ENCODE measurements at places on chromosomes 2 and 18. TPM values are rescaled to one million over a fixed set of nuclear protein-coding genes. Genes with fewer than 3 reads are reported as not detected.

Gene SLC39A6
- 123 TPM for polyA plus RNA-seq

Gene CMPK2
- polyA plus RNA-seq = not detected

Gene PLB1
- polyA plus RNA-seq = 1.6 TPM

Gene GPR45
- polyA plus RNA-seq = not detected

Gene NR4A2
- 1.0 TPM for polyA plus RNA-seq

Gene WDPCP
- 3.9 TPM for polyA plus RNA-seq

Gene GALR1
- not detected for polyA plus RNA-seq

DNA sequence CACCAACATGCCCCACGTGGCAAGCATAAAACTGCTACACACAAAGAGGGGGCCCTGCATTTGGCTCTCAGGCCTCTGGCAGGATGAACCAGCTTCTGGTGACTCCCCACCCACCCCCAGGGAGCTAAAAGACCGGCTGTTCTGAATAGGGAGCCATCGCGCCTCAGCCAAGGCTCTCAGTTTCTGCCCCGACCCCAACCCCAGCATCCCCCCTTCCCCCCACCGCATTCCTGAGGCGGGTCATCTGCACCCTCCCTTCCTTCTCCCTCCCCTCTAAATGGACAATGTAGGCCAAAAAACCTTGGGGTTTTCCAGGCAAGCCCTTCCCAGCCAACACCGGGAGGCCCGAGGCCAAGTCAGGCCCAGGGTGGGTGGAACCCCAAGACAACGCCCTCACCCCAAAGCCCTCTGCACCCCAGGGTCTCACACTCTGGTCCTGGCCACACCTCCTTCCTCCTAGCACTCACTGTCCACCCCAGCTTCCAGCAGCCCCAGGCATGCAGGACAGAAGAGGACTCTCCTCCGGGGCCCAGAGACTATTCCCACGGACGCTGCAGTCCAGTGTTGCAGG is 5.7 kb downstream of the CYP26B1 start:
- no peak for DNase-seq

DNA sequence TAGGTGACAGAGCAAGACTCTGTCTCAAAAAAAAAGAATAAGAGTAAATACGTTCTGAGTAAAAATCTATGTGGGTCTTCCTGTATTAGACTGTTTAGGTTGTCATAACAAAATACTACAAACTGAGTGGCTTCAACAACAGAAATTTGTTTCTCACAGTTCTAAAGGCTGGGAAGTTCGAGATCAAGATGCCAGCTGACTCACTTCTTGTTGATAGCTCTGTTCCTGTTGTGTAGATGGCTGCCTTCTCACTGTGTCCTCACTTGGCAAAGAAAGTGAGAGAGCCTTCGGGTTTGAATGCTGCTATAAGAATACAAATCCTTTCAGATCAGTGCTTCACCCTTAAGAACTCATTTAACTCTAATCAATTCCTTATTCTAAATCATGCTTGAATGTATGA is 430.0 kb upstream of the VWC2L start:
- no peak for DNase-seq

DNA sequence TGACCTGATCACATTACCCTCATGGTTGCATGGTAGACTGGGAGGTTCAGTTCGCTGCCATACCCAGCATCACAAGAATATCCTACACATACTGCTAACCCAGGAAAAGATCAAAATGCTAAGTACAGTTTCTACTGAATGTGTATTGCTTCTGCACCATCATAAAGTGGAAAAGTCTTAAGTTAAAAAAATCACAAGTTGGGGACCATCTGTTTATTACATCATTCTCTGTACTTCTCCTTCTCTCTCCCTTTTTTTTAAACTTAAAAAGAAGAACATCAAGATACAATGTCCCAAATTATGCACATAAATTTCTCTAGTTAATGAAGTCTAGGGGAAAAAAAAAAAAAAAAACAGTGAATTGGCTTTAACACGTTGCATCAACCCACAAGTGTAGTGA is 43.3 kb downstream of the NBAS start:
- no peak for DNase-seq

DNA sequence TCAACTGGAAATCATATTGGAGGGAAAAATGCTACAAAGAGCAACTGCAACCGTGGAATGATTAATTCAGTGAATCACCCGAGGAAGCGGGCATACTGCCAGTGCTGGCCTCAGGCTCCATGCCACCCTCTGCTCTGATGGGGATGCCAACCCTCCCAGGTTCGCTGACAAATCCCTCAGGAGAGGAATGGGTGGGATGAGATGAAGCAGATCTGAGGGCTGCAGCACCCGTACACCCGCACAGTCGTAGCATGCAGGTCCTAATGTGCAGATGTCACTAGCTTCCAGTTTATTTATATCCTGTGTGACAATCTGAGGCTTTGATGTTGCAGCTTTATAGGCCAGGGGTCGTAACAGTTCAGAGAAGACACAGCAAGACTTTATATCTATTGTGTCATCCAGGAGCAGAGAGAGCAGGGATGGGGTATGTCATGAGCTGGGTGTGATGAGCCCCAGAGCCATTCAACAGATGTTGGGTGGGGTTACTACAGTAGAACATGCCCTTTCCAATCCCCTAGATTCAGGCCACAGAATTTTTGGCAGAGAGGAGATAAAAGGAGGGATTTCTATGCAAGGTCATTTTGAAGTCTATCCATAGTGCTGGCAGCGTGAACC is 44.6 kb downstream of the DPP4 start:
- DNase-seq = no peak

DNA sequence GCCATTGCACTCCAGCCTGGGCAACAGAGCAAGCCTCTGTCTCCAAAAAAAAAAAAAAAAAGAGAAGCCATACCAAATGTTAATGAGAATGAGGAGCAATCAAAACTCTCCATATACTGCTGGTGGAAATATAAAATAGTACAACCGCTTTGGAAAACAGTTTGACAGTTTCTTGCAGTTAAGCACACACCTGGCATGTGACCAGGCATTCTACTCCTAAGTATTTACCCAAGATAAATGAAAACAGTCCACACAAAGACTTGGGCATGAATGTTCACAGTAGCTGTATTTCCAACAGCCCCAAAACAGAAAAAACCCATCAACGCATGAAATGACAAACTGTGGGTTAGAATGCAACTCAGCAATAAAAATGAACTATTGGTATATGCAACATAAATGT is 76.0 kb upstream of the ST8SIA5 start:
- DNase-seq = no peak

- no peak for DNase-seq
Observed at GRCh38 chr18:24231773-24232735, 93.2 kb downstream of the CABYR start.

GRCh38 chr2:169694894-169695260 is 608 bp downstream of the PHOSPHO2 start:
- DNase-seq = no peak

- DNase-seq = no peak
Observed at GRCh38 chr2:143401861-143402260, 272.6 kb downstream of the ARHGAP15 start.

DNA sequence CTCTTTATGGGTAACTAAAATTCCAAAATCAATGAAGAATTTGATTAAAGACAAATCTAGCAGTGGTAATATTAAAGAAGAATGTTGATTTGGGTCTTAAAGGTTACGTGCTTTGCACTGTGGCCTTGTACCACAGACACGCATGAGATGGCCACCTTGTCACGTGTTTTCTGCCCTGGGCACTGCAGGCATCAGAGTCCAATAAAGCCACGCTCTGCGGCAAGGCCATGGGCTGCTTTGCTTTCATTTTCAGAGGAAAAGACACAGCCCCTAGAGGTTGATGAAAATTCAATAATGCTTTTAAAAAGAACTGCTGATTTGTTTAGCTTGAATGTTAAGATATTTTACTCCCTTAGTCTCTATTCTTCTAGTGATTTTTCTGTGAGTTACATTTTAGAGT is 30.4 kb downstream of the AOX1 start:
- no peak for DNase-seq

- DNase-seq = no peak
Observed at GRCh38 chr2:26854283-26854827, 6.4 kb downstream of the DPYSL5 start.

DNA sequence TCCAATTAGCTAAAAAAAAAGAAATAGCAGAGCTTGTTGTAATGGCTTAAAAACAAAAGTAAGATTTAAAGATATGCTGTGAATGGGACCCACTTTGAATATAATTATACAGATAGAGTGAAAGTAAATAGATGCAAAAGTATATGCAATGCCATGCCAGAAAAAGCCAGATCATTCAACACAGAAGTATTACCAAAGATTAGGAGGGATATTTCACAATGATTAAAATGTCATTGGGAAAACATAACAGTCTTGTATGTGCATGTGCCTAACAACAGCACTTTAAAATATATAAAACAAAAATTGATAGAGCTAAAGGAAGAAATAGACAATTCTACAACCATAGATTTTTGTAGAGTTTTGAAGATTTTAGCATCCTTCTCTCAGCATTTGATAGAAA is 19.9 kb upstream of the SIGLEC15 start:
- DNase-seq = no peak

DNA sequence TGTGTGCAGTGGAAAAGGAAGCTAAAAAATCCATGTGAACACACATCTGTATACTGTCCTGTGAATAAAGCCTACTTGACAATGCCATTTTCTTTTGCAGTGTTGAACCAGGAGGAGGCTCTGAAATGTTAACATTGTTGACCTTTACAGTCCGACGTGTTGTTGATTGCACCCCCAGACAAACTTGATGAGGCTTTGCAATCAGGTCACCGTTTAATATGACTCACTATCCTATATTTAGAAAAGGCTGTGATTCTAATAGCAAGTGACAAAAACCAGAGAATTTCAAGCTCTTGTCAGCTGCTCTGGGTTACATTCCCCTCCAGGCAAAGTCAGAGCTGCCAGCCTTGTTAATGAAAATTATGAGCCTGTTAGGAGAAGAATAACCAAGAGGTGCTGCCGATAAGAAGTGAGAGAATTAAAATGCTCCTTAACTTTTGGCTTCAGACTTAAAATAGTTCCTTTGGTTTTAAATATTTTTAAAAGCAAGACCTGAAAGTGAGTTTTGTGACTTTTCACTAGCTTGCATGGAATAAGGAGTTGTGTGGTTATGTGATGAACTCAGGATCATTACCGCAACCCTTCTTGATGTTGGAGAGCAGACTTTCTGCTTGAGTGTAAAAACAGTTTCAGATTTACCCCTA is 162.1 kb downstream of the QPCT start:
- peak; percentile 6 for DNase-seq

DNA sequence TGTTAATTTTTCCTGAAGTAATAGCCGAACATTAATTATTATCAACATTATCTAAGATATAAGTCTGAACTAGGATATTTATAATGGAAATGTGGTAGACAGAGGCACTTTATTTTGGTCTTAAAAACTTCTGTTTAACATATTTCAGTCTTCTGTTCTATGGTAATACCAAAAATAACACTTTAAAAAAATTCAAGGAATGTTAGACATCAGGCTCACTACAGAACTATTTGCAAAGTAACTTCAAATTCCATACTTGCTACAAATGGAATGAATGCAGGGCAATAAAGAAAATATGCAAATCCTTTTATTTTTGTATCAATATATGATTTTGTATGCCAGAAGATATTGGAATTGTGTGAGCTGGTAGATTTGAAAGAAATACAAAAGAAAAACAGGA is 345.5 kb upstream of the DSEL start:
- DNase-seq = no peak

- no peak for DNase-seq
Observed at GRCh38 chr18:55092166-55092565, 132.9 kb upstream of the CCDC68 start.
